PC-3 (cell line): ENCODE measurements at places on chromosomes 5 and 9. TPM values are rescaled to one million over a fixed set of nuclear protein-coding genes. Genes with fewer than 3 reads are reported as not detected.
A peak's percentile ranks its signal among the peaks of the same experiment; 100 is the strongest.

- no peak for DNase-seq
These were observed 93.5 kb downstream of the ZNF608 start for GRCh38 chr5:124652892-124653441.

DNA sequence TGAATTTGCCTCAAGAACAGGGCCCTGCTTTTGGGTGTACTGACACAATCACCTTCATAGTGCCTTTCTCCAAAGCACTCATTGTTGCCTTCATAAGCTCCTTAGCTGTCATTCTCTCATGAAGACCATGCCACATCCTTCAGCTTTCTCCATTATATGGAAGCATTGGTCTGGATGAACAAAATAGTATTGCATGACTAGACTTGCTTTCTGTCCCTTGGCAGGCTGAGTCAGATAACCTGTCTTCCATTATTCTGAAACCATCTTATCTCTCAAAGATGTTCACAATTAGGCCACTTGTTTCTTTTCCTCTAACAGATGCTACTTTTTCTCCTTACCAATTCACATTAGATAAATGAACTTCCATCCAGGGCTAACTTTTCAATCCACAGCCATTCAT, 297.9 kb downstream of the IRX1 start:
- DNase-seq = no peak

DNA sequence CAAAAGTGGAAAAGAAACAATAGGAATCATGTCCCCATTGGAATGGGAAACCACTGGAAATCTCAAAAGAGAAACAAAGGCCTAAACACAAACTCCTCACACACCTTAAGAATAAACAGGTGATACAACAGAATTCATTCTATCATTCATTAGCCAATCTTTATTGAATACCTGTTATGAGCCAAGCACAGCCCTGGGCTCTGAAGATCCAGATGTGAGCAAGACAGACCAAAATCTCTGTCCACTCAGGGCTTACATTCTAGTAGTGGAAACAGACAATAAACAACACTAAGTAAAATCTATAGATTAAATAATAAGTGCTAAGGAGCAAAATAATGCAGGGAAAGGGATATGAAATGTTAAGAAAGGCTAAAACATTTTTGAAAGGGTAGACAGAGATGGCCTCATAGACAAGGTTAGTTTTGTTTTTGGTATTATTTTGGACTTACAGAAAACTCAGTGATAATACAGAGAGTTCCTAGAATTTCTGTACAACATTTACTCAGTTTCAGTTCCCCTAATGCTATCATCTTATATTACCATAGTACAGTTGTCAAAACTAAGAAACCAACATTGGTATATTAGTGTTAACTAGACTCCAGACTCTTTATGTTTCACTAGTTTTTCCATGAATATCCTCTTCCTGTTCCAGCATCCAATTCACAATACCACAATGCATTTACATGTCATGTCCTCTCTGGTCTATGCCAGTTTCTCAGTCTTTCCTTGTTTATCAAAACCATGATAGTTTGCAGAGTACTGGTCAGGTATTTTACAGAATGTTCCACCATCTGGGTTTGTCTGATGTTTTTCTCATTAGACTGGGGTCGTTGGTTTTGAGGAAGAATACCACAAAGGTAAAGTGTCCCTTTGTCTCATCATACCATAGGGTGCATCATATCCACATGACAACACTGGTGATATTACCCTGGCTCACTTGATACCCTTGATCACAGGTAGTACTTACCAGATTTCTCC, 103.7 kb downstream of the SIL1 start:
- DNase-seq = no peak

- no peak for DNase-seq
These were observed 76.4 kb downstream of the TTLL11 start for GRCh38 chr9:122016744-122017143.

TTC39B gene
- total RNA-seq = 1.5 and 2.0 TPM in 2 replicates

FAXDC2 gene
- total RNA-seq = not detected in 2 replicates

GRCh38 chr5:160697281-160697680, 154.7 kb downstream of the ATP10B start:
- no peak for DNase-seq

ASPN gene
- not detected in 2 replicates for total RNA-seq

RNF208 gene
- total RNA-seq = 1.7 and 2.8 TPM in 2 replicates

- no peak for DNase-seq
These were observed 161.2 kb downstream of the C9orf50 start for GRCh38 chr9:129459547-129460322.

MARCOL gene
- not detected in 2 replicates for total RNA-seq

LAMC3 gene
- total RNA-seq = 4.6 and 6.0 TPM in 2 replicates

- DNase-seq = peak; percentile 87
These were observed 2.1 kb upstream of the GLIS3 start for GRCh38 chr9:4301971-4302427.

GRCh38 chr5:157574456-157575380, 857 bp downstream of the ADAM19 start:
- peak; percentile 49 for DNase-seq

DNA sequence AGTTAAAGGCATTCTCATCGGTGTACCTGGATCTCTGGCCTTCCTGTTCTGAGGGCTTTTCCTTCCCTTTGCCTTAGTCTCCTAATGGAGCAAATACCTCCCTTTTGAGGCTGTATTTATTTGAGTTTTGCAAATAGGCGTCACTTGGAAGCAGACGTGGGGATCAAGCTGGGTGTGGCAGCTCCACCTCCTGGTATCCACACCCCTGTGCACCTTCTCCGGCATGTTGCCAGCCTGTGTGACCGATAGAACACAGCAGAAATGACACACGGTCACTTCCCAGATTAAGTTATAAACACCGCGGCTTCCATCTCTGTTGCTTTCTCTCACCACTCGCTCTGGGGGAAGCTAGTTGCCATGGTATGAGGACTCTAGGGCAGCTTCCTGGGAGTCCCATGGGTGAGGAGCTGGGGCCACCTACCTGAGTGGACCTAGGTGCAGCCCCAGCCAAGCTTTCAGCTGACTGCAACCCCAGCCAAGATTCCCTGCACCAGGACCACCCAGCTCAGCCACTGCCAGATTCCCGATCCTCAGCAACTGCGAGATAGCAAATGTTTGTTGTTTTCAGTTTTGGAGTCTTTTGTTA, 214.4 kb upstream of the MVB12B start:
- no peak for DNase-seq

- no peak for DNase-seq
These were observed 3.6 kb downstream of the WNK2 start for GRCh38 chr9:93187574-93187973.

NRG2 gene
- 1.8 and 3.2 TPM in 2 replicates for total RNA-seq

DNA sequence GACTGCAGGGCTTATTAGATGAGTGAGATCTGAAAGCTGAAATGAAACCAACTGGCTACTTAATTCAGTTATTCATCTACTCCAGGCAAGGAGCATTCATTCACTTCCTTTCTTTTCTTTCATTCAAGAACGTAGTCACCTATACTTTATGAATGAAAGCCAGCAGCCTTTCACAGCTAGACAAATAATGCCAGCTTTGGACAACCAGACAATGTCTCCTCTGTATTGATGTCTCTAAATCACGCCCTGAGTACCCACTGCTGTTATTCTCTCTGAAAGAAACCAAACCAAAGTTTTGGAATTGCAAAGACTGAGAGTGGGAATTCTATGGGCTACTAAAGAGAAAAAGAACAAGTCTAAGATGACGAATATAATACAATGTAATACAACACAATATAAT, 121.2 kb upstream of the PTPN3 start:
- no peak for DNase-seq

DNA sequence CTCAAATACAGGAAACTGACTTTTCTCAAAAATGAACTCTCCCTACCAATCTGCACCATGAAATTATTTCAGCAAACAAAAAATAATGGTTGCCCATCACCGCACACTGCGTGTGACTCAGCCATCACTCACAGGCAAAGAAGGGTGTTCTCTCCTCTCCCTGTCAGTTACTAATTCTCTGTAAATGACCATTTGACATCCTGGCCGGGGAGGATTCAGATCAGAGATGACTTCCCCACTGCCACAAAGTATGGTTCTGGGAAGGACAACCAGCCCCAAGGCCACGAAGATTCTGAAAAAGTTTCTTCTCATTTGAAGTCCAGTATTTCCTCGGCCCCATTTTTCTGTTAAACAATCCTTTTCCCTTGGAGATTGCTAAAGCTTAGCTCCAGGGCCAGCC, 199.4 kb downstream of the AUH start:
- DNase-seq = peak; percentile 89

DNA sequence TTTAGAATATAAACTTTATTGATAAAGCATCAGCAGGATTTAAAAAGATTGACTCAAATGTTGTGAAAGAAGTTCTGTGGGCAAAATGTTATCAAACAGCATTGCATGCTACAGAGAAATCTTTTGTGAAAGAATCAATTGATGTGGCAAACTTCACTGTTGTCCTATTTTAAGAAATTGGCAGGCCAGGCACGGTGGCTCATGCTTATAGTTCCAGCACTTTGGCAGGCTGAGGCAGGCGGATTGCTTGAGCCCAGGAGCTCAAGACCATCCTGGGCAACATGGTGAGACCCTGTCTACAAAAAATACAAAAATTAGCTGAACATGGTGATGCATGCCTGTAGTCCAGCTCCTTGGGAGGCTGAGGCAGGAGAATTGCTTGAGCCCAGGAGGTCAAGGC, 17.4 kb downstream of the ZBTB43 start:
- no peak for DNase-seq

- DNase-seq = no peak
These were observed 12.0 kb upstream of the OLFM1 start for GRCh38 chr9:135075234-135076142.

GRCh38 chr5:166860426-166860825, 1431.0 kb upstream of the WWC1 start:
- DNase-seq = no peak

PCDHA9 gene
- total RNA-seq = 0.22 and 0.35 TPM in 2 replicates

DNA sequence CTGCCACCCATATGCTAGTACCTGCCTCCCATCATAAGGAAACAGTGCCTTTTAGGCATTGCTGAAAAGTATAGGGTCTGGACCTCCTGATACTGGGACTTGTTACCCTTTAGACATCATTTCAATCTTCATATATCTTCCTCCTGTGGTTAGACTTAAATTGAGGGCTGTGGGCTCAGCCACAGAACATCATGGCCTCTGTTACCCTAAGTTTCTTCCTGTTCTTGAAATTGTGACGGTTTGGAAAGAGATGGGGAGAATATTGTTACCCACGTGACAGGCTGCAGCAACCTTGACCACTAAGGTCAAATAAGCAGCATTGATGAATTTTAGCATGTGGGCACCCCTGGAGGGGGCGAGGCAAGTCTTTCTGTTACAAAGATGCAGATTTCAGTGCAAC, 87.7 kb downstream of the PDE8B start:
- no peak for DNase-seq

SPINK4 gene
- total RNA-seq = not detected in 2 replicates

DNA sequence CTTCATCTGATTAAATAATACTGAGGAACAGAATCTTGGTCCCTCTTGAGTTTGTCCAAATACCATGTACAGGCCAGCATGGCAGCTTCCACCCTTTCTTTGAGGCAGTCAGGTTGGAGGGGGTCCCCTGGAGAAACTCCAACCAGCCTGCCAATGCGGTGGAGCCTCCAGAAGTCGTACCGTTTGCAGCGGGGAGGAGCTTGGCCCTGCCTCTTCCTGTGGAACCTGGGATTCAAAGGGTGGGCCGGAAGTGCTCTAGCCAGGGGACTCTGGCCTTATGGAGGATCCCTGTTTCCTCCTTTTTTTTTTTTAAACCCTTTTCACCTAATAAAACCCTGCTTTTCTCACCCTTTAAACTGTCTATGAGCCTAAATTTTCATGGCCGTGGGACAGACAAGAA, 216.3 kb upstream of the ZNF608 start:
- DNase-seq = no peak

- peak; percentile 76 for DNase-seq
These were observed 15.5 kb downstream of the AKNA start for GRCh38 chr9:114371973-114372917.

DNA sequence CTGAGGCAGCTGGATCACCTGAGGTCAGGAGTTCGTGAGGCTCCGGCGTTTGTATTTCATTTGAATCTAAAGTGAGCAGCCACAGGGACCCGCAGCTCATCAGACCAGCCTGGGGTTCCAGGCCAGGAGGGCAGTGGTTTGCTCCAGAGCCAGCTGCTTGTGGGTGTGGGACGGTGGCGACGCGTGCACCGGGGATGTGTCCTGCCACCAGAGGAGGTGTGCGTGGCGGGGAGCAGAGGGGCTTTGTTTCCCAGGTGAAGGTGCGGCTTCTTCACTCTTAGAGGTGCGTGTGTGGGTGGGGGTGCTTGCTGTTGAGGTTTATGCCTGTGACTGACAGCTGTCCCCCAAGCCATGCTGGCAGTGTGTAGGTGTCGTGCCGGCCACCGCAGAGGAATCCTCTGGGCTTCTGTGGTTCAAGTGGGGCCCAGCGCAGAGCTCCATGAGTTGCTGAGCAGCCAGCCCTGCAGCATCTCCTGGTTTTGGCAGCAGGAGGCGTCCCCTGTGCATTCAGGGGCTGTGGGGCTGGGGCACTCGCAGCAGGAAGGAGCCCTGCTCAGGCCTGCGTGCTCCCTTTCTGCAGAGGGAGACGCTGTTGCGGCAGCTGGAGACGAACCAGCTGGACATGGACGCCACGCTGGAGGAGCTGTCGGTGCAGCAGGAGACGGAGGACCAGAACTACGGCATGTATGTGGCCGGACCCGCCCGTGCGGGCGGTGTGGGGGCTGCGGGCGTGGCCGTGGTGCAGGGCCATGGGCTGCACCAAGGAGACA, 6.9 kb upstream of the AJM1 start:
- no peak for DNase-seq

- no peak for DNase-seq
These were observed 635 bp downstream of the NAA35 start for GRCh38 chr9:85941622-85941940.

- no peak for DNase-seq
These were observed 20.8 kb downstream of the ACER2 start for GRCh38 chr9:19429595-19429994.

DNA sequence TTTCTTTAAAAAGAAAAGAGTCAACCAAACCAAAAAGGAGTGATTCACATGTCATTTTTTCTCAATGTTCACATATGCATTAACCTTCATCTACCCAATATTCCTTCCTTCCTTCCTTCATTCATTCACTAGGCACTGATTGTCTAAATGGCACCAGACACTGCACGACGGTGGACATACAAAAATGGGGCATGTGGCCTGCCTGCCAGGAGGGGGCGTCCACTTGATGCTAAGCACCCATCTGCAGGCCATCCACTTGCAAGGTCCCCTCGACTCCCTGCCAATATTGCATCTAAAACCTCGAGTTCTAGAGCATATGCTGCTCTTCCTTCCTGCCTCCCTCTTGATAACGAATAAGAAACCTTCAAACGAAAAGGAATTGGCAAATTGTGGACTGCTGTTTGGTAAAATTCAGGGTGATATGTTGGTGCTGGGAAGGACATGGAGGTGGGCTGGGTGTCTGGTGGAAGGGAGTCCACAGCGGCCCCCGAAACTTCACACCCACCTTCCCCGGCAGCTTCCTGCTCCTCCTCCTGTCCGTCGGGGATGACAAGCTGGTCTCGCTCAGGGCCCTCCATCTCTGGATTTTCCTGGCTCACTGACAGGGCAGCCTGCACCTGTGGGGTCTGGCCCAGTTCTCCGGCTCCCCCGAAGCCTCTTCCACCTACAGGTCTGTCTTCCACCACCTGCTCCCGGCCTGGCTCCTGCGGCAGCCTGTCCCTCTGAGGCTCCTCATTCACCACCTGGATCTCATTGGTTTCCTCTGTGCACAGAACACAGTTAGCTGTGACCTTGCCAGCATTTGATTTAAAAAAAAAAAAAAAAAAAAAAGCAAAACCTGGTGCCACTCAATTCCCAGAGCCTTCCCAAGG, 64.3 kb downstream of the GOLM1 start:
- peak; percentile 42 for DNase-seq
